ENCODE measurements at places on chromosomes 11 and 22. TPM values are rescaled to one million over a fixed set of nuclear protein-coding genes. Genes with fewer than 3 reads are reported as not detected.
A peak's percentile ranks its signal among the peaks of the same experiment; 100 is the strongest.

The RAC2 gene
- 759 TPM for total RNA-seq

DNA sequence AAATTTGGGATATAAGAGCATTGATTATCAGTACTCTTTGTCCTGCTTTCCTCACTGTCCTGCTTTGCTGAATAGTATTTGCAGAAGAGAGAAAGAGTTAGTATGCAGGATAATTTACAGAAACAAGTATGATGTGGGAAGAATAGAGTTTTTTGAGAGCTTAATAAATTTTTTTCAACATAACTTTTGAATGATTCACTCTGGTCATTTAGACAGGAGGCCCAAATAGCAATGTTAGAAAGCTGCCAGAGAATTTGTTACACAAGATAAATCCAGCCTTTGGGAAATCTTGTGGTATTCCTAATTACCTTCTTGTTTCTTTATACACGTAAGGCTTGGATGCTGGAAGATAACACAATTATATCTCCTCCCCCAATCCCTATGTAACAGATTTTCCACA, 484.6 kb downstream of the CNTN5 start:
- DNase-seq = no peak

DNA sequence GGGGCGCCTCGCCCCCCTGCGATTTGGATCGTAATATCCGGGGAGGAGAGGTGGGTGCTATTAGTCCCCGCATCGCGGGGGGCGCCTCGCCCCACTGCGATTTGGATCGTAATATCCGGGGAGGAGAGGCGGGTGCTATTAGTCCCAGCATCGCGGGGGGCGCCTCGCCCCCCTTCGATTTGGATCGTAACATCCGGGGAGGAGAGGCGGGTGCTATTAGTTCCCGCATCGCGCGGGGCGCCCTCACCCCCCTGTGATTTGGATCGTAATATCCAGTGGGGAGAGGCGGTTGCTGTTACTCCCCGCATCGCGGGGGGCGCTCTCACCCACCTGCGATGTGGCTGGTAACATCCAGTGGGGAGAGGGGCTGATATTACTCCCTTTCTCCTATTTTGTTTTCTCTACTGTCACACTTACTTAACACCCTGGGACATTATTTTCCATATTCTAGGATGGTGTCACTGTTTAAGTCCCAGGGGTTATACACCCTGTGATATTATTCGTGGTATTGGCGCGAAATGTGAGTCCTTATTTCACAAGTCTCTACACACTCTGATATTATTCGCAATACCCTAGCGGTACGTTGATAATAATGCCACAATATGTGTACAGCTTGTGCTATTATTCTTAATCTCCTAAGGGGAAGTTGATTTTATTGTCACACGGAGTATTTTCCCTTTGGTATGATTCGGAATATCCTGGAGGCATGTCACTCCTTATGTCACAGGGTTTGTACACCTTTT, 57.8 kb upstream of the ALDH3B2 start:
- DNase-seq = peak; percentile 54

DNA sequence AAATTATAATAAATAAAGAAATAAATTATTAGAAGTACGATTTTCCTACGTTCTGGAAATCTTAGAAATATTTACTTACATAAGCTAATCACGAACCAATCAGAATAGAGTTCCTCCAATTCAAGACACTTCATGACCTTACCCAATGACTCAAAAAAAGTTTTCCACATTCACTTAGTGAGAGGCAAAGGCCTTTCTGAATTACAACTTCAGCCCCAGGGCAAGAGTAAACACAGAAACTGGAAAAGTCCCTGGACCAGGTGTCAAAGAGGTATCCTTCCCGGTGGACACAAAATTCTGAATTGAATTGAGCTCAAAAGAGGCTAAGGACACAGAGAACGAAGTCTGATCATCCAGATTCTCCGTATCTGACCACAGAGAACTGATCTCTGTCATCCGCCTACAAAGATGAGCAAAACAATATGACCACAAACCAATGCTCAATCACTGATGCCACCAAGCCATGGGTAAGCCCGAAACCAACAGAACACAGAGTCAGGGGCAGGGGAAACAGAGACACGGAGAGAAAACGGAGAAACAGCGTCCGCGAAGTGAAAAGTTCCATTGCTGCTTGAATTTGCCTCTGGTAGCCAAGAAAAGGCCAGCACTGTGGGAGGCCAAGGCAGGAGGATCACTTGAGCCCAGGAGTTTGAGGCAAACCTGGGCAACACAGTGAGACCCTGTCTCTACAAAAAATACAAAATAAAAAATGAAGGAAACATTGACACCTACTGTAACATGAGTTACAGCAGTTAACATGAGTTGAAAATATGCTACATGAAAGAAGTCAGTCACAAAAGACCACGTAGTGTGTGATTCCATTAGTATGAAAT, 6.8 kb downstream of the BID start:
- DNase-seq = peak; percentile 73

Data from activated naive CD4-positive, alpha-beta T cell treated with anti-CD3 and anti-CD28 coated beads for 36 hours (primary cell).